ENCODE measurements at places on chromosomes 2 and 18.

- no peak for DNase-seq
These were observed 54.3 kb downstream of the ITGA6 start for GRCh38 chr2:172481507-172482262.

DNA sequence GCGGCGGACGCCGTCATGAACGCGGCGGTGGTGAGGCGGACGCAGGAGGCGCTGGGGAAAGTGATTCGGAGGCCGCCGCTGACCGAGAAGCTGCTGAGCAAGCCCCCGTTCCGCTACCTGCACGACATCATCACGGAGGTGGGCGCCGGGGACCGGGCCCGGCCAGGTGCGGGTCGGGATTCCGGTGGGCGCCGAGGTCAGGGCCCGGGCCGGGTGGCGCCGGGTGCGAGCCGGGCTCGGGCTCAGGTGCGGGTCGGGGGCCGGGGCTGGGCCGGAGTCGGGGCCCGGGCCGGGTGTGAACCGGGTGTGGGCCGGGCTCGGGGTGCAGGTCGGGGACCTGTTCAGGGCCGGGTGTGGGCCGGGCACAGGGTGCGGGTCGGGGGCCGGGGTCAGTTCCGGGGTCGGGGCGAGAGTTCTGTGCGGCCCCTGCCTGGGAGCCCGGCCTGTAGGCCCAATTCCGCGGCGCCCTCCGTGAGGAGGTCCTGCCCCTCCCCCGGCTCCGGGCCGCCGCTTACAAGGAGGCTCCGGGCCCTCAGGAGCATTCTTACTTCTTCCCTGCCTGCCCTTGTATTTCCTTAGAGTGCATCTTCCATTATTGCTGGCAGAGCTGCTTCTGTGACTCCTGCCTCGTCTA is 447 bp downstream of the TRAF3IP1 start:
- no peak for DNase-seq

GRCh38 chr2:15425712-15426111 is 135.4 kb downstream of the NBAS start:
- no peak for DNase-seq

DNA sequence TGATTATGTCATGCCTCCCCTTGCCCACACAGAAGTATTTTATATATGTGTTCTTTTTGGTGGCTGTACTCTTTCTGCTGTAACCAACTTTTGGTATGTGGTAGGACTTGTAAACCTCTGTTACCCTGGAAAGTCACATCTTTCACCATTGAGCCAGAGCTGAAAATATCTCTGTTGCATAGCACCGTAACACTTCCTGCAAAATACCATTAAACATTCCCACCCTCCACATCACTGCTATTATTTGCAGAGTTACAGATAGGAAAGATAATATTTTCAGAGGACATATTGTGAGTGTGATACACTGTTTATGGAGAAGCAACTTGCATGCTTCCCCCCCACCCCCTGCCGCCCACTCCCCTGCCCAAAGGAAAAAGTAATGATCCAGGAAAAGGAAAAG is 44.8 kb downstream of the CAB39 start:
- DNase-seq, result no peak

DNA sequence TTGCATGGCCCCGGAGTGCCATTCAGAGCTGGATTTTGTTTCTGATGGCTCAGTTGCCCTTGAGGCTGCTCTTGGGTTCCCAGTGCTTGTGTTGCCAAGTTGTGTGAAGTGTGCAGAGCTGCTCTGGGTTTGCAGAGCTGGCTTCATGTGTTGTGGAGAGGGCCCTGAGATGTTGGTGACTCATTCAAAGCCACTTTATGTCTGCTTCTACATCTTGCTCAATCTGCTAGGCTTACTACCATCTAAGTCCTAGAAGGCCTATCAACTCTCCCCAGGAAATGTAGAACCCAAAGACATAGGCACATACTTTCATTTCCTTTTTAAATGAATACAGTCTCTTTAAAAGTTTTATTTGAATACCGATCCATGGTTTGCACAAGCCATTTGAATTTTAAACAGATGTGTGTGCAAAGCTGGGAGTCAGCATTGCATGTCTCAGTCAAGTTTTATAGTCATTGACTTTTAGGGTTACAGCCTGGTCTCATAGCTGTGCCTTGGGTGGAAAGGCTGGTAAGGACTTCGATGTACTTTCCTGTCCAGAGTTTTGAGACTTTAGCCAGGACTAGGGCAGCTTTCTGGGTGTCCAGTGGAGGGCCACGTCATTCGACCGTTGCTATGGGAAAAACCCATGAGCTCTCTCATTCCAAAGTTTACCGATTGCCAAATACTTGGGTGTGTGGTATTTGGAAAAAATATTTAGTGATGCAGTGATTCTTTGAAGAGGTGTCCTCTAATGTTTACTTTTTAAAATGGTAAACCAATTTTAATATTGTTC is 105.0 kb downstream of the LTBP1 start:
- DNase-seq, result no peak

DNA sequence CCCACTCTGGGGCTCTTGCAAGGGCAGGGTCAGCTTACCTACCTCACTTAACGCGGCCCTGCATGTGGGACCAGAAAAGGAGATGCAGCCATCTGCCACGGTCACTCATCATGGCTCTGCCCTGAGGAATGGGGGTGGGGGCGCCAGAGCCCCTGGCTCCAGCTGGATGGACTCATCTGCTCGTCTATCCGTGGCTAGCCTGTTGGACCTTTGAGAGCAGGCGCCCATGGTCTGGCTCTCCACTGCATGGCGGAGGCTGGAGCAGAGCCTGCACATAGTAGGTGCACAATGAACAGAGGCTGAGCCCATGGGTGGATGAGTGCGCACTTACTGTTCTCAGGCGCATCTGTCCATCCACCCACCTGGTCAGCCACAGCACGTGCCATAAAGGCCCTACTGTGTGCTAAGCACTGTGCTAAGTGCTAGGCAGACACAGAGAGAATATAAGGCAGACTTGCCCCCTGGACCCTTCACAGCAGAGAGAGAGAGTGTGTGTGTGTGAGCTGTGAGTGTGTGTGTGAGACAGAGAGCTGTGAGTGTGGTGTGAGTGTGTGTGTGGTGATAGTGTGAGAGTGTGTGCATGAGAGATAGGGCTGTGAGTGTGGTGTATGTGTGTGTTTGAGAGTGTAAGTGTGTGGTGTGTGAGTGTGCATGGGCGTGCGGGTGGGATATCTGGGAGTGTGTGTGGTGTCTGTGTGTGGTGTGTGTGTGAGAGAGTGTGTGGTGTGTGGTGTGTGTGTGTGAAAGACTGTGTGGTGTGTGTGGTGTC is 151.3 kb downstream of the TFCP2L1 start:
- DNase-seq, result no peak

DNA sequence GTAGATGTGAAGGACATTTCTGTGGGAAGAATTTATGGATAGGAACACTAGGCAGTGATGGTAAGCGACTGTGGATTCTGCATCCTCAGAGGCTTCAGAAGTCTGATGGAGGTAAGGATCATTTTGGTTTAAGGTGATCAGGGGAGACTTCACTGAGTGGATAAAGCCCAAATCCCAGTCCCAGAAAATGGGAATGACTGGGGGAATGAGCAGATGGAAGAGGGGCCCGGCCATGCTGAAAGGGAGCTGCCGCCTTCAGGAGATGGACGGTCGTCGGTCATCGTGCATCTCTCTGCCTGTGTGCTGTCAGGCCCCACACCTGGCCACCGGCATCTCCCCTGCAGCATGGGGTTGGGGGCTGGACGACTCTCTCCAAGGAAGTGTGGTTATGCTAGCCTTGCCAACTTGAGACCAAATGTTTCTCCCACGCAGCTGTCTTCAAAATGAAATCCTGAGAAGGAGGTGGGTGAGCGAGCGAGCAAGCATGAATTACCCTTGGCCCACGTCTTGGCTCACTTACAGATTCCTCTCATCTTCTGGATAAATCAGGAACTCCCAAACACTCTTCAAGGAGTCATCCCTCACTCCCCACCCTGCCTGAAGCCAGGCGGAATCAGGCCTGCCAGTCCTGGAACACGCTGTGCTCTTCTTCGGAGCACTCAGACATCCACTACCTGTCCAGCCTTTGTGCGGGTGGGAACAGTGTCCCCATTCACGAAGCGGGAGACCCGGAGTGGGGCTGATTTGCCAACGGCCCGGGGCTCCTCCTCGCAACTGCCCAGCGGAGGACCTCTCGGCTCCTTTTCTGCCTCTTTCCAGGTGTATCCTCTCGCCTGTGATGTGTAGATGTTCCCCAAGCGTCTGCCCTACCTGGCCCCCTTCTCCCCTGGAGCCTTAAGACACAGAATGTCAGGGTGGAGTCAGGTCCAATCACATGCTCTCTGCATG is 85.6 kb downstream of the PRKCE start:
- no peak for DNase-seq

GRCh38 chr2:241035818-241036396 is 37.5 kb downstream of the SNED1 start:
- DNase-seq, result no peak

- no peak for DNase-seq
These were observed 11.5 kb upstream of the RTN4 start for GRCh38 chr2:55061523-55062344.

DNA sequence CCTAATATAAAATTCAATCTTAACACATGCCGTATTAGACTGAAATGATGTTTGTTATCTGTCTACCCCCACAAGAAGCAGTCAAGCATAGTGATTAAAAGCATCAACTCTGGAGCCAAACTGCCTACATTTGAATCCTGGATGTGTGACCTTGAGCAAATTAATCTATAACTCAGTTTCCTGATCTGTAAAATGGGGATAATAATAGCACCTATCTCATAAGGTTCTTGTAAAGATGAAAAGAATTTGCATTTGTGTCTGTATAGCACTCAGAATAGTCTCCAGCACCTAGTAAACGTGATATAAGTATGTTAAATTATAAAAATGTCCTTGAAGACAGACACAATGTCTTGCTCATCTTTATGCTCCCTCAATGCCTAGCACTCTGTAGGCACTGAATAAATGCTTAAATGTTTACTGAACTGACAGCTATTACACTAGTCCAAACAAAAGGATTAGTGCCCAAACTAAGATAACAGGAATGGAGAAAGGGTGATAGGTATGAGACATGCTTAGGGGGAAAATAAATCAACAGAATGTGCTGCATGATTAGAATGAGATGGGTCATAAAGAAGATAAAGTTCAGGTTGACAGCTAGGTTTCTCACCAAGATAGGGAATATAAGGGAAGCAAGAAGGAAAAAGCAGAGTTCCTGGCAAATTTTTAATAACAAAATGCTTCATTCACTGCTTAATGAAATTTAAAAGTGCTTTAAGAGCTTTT is 180.6 kb downstream of the ATAD2B start:
- DNase-seq, result no peak

- DNase-seq, result no peak
These were observed 70.5 kb upstream of the RTN4 start for GRCh38 chr2:55120634-55121359.

- no peak for DNase-seq
These were observed 17.3 kb downstream of the ACADL start for GRCh38 chr2:210207929-210208328.

DNA sequence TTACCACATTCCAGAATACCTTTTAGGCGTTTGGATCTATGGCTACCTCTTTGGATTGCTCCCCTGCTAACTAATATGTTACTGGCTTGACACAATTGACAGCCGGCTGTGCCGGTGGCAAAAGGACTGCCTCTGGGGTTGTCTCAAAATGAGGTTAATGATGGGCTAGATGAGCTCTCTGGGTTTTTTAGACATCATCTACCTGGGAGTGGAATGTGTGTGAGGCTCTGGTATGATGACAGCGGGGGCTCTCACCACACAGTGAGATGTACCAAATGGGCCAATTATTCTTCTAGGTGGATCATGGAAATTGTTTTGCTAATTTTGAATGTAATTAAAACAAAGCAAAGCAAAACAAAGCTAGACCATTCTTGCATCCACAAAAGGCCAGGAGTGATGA is 391.1 kb upstream of the SPRED2 start:
- no peak for DNase-seq

DNA sequence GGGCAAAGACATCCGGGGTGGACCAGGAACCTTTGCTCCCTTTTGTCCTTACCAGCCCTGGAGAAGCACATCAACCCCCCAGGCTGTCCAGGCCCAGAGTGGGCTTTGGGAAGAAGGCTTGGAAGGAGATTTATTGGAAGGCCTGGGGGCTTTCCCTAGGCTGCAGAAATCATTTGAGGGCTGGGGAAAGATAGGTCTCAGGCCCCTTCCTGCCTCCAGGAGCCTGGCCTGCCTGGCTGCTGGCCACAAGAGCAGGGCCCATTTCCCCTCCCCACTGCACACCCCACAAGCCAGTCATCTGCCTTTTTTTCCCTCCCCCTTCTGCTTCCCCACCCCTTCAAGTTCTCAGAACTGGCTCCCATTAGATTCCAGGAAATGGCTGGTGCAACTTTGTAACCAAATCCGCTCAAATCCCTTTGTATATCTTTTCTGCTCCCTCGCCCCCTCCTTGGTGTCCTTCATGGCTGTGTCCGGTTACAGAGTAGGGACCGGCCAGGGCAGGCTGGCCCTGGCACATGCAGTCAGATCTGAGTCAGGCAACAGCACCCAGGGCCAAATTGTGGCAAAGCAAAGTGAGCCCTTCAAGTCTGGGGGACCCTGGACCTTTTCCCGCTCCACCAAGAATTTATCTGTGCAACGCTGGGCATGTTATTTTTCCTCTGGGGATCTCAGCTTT is 20.8 kb upstream of the TNP1 start:
- DNase-seq, result no peak

DNA sequence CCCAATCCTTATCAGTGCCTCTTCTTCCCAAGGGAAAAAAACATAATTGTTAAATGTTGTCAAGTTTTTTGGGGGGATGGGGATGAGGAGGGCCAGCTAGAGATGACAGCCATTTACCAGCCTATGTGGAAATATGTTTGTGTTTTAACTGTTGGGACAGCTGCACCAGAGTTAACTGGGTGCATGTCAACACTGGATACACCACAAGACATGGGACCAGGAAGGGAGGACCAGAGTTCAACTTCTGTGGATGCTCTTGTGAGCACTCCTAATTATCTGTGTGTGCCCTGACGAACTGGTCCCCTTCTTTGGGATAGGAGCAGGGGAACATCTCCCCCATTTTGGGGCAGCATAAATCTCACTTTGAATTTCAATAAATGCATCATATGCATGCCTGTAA is 66.1 kb upstream of the FZD5 start:
- DNase-seq, result no peak

GRCh38 chr2:39243469-39244123 is at the start of gene CDKL4:
CDKL4 (minus strand) TSS chr2:39243970.
- no peak for DNase-seq

Data from NK-92 treated with Interleukin-12 subunit alpha and Interleukin-12 subunit beta, amount 100 ng/mL, for 24 hours (cell line).